ENCODE measurements at places on chromosomes 1 and 21.
A peak's percentile ranks its signal among the peaks of the same experiment; 100 is the strongest.

GRCh38 chr1:227391211-227391610 is 72.9 kb upstream of the CDC42BPA start:
- no peak for DNase-seq

- no peak for DNase-seq
These were observed 10.1 kb upstream of the ERICH3 start for GRCh38 chr1:74683656-74684055.

GRCh38 chr1:13587256-13588030 is 3.8 kb downstream of the PDPN start:
- no peak for DNase-seq

DNA sequence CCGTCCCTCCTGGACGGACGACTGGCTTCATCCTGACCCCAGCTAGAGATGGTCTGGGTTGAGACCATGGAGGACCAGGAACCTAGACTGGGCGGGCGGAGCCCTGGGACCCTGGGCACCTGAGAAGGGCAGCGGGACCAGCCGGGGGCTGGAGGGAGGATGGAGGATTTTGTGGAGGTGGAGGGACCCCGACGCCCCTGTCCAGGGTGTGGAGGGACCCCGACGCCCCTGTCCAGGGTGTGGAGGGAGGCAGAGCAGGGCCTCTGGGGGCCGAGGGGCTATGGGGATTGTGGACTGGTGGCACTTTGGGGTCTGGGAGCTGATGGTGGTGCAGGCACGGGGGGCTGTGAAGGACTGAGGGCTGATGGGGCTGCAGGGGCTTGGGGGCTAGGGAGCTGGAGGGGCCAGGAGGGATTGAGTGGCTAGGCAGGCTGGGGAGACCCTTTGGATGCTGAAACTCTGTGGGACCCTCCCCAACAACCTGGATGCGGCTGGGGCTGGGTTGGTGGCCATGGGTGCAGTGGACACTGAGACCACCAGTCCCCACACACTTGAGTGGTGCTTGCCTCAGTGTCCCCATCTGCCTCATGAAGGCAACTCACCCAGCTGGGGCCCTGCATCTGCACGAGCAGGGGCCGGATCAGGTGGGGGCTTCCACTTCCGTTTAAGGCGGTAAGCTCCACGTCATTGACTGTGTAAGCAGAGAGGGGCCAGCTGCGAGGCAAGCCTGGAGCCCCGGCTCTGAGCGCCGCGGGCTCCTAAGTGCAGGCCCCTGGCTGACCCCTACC is 7.4 kb downstream of the GJC2 start:
- DNase-seq = no peak

DNA sequence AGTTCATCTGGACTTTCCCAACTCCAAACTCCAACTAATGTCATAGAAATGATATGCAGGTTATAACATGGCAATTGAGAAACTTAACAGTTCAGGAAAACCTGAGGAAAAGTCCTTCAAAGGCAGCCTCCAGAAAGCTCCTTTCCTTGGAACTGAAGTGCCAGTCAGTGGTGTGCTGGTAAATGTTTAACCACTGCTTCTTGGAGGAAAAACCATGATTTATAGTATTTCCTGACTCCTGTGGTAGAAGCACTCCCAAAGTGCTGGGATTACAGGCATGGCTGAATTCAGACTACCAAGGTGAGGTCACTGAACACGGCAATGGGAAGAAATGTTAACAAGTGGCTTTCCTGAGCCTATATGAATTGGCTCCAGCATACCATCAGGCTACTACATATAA is 26.7 kb upstream of the ZNHIT6 start:
- DNase-seq = no peak

DNA sequence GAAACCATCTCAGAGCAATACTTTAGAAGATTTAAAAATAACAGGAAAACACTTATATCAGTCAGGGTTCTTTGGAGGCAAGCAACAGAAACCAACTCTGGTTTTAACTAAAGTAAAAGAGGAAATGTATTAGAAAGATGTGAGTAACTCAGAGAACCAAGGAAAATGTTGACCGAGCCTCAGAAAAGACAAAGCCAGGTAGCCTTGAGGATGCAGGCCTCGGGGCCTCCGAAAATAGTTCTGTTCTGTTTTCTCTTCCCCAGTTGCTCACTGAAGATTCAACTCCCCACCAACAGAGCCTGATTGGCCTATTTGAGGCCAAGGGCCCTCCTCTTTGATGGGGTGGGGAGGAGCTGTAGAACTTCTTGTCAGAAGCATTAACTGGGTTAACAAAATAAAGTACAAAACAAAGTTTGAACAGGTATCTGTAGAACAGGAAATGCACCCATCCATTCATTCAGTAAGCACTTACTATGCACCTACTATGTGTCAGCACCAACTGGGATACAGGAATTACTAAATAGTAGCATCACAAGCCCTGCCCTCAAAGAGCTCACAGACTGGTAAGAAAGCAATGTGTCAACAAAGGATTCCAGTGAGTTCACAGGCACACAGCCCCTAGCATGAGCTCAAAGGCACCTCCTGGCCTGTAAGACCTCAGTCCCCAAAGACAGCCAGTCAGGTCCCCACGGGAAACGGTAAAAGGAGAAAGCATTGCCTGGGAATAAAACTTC is 12.6 kb downstream of the SLAMF8 start:
- DNase-seq = no peak

GRCh38 chr1:29753244-29753643 is 516.9 kb downstream of the PTPRU start:
- no peak for DNase-seq

- DNase-seq = no peak
These were observed 70.0 kb downstream of the CLCA4 start for GRCh38 chr1:86616871-86617270.

- DNase-seq = no peak
These were observed 102.0 kb downstream of the IER5 start for GRCh38 chr1:181190364-181191035.

- DNase-seq = no peak
These were observed 6.1 kb upstream of the TLCD4 start for GRCh38 chr1:95111014-95111413.

DNA sequence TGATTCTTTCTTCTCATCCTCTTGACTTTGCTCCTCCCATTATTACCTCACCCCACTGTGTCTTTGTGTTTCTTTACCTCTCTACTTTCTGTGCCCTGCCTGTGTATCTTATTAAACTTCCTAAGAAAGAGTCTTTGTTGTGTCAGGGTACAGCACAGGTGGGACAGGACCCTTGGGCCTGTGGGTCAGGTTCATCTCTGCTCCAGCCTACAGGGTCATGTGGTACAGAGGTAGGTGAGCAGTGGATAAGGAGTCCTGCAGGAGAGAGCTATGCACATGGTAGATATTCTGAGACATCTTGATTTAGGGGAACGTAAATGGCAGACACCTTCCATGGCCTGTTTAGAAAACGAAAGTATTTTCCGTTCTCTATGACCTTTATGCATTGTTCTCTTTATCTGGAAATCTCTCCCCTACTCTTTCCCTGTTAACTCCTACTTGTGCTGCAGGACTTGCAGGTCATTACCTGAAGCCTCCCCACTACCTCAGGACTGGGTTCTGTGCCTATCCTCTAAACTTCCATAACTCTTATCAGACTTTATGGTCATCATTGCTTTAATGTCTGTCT is 9.9 kb downstream of the GIPC2 start:
- DNase-seq = no peak

GRCh38 chr1:66399888-66400529 is 133.9 kb upstream of the SGIP1 start:
- no peak for DNase-seq

GRCh38 chr1:202009326-202010179 is 834 bp upstream of the ELF3 start:
- peak; percentile 92 for DNase-seq

GRCh38 chr1:53771648-53772047 is 32.7 kb upstream of the GLIS1 start:
- no peak for DNase-seq

- peak; percentile 64 for DNase-seq
These were observed 96.3 kb downstream of the BCAR3 start for GRCh38 chr1:93585059-93585966.
